ENCODE measurements at places on chromosomes 11 and 22. TPM values are rescaled to one million over a fixed set of nuclear protein-coding genes. Genes with fewer than 3 reads are reported as not detected.

DNA sequence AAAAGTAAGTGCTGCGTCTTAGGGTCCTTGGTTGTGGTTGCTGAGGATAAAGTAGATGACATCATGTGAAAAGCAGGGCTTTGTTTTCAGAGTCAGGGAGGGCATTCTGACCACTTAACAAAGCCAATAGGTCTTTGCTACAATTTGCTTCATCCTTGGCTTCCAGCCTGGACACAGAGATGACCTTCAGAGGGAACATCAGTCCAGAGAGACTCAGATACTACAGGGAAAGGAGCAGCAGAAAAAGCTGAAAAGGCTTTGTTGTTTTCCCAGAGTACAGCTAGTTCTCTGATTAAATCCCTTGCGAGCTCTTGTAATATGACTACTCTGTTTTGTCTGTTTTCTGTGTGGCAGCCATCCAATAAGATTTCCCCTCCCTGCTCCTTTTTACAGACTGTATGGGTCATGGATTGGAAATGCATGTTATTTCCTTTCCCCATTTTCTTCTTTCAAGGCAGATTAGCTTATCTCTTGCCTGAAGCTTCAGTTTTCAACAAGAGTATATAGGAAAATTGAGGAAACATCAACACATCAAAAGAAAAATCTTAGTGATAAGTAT, 31.9 kb downstream of the ATG13 start:
- H3K27me3 ChIP-seq, result no peaks in the 10 kb centered on the region
- DNase-seq, result peak; percentile 88
- H3K27ac ChIP-seq, result peak overlapping the region; percentile 91
- H3K4me1 ChIP-seq, result peaks cover 2% of the 10 kb centered on the region

DNA sequence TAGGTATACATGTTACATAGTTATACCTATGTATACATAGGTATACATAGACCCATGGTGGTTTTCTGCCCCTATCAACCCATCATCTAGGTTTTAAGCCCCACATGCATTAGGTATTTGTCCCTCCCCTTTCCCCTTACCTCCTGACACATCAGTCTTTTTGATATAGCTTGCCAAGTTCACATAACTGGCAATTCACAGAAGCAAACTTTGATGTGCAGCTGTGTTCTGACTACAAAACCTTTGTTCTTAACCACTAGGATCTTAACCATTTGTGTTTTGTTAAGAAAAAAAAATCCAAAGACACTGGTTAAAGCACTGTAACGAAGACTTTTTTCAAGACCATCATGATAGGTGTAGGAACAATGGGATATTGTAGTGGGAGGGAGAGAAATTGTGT, 42.9 kb upstream of the SLC5A1 start:
- no peak overlapping the region for H3K4me3 ChIP-seq
- DNase-seq, result no peak
- H3K27me3 ChIP-seq, result peaks cover 2% of the 10 kb centered on the region

DNA sequence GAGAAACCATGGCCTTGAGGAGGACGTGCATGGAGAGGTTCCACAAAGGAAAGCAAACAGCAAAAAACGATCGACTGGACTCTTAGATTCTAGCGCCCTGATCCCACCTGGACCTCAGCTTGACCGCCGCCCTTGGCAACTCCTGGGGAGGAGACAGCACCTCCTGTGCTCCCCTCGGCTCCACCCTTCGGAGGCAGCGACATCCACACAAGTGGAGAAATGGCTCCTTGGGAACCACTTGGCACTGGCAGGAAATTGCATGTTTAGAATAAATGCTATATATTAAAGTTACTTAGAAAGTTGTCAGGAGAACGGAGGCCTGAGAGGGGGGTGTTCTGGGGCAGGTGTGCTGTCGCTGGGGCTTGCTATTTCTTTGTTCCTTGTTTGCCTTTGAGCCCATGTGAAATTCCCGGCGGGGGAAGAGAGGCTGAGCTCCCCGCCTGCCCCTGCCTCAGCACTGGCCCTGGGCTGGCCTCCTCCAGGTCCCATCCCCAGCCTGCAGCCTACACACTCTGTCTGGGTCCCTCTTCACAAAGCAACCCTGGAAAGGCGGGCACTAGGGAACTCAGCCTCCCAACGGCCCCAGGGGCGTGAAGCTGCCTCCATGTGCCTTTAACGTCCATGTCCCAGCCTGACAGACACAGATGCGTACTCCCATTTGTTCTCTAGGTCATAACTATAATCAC, 395.3 kb downstream of the BRD1 start:
- no peaks in the 10 kb centered on the region for H3K36me3 ChIP-seq
- H3K27ac ChIP-seq, result no peak overlapping the region
- no peak for DNase-seq
- H3K4me3 ChIP-seq, result no peak overlapping the region

GRCh38 chr22:37320726-37321677, 38.7 kb downstream of the CYTH4 start:
- no peaks in the 10 kb centered on the region for H3K36me3 ChIP-seq
- H3K27me3 ChIP-seq, result peaks cover 63% of the 10 kb centered on the region
- H3K27ac ChIP-seq, result no peak overlapping the region
- no peak for DNase-seq
- H3K4me1 ChIP-seq, result peaks cover 8% of the 10 kb centered on the region

DNA sequence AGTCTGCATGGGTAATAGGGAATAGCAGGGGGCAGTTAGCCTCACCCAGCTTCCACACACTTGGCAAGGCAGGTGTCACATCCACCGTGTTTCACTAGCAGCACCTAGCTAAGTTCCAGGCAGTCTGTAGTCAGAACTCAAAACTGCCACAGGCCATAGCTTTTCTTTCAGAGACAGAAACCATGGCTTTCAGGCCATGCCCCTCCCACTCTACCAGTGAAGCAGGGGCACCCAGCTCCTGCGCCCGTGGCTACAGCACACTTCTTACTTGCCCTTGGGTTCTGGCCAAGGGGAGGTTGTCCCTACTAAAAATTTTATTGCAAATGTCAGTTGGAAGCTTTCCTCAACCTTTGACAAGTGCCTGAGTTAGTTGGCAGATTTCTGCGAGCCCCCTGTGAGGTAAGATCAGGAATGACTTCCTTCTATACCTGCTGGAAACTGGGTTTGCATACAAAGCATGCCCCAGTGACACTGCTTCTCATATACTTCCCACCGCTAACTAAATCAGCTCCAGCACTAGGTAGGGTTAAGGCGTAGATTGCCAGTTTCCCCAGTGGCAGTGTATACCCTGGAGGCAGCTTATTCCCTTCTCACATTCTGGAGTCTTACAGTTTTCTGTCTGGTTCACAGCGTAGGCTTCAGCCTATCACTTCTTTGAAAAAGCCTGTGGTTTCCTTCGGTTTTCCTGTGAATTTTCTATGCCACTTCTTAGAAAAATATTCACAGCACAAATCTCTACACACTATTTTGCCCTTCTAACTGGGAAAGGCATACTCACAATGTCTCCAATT, 139.0 kb upstream of the LUZP2 start:
- H3K4me3 ChIP-seq, result no peak overlapping the region
- no peaks in the 10 kb centered on the region for H3K36me3 ChIP-seq
- peaks cover 6% of the 10 kb centered on the region for H3K4me1 ChIP-seq
- no peaks in the 10 kb centered on the region for H3K27me3 ChIP-seq
- H3K27ac ChIP-seq, result no peak overlapping the region

DNA sequence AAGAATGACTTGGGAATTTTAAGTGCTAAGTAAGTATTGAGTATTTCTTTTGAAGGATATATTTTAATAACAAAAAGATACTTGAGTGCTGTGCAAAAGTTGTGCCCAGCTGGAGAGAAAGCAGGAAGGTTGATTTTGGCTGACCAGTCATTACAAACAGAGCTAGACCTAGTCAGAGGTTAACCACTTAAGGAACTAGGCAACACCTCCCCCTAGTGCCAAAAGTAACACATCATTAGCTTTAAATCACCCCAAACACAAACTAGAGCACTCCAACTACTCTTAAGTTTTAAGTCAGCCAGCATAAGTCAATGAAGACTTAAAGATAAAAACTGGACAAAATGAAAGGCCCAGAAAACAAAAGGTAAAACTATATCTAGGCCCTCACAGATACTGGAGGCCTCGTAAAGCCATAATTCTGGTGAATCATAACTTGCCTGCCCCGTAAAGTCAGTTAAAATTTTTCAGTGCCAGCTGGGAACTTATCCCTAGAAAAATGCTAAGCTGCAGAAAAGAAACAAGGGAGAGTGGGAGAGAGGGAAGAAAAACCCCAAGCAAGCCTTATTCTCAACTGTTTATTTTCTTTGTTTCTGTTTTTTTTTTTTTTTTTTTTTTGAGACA, 4.6 kb downstream of the TMEM9B start:
- peak; percentile 88 for DNase-seq
- H3K27ac ChIP-seq, result no peak overlapping the region
- peaks cover 11% of the 10 kb centered on the region for H3K4me1 ChIP-seq

DNA sequence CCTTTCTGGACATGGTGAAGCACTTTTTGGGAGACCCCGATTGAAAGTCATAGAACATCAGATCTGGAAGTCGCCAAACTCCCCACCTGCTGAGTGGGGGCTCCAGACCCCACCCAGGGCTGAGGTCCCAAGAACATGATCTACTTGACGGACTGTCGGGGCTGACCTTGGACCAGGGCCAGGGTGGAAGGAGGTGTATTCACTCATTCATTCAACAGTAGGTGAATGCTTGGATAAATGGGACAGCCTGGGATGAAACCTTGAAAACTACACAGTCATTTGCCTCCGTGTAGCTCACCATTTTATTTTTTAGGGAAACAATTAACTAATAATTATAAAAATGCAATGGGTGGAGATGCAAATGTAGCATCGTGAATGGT, 629.0 kb downstream of the BRD1 start:
- DNase-seq, result no peak
- H3K27ac ChIP-seq, result no peak overlapping the region
- H3K4me3 ChIP-seq, result no peak overlapping the region
- no peaks in the 10 kb centered on the region for H3K4me1 ChIP-seq
- no peaks in the 10 kb centered on the region for H3K36me3 ChIP-seq

GRCh38 chr11:133082841-133083488, 449.3 kb downstream of the OPCML start:
- no peak overlapping the region for H3K27ac ChIP-seq
- peak overlapping the region; percentile 38 for H3K4me3 ChIP-seq
- peak; percentile 63 for DNase-seq
- peaks cover 44% of the 10 kb centered on the region for H3K27me3 ChIP-seq
- no peaks in the 10 kb centered on the region for H3K36me3 ChIP-seq
- H3K4me1 ChIP-seq, result peaks cover 5% of the 10 kb centered on the region

DNA sequence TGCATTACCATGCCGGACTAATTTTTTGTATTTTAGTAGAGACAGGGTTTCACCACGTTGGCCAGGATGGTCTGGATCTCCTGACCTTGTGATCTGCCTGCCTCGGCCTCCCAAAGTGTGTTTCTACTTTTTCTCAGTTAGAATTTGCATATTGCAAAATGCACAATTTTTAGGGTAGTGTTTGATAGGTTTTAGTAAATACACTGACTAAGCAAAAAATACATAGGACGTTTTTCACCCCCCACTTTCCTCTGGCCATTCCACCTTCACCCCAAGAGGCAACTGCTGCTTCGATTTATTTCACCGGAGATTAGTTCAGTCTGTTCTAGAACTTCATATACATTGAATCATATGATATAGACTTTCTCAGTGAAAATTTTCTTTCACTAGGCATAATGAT, 1269.1 kb downstream of the TBC1D22A start:
- DNase-seq, result no peak
- H3K27ac ChIP-seq, result no peak overlapping the region

DNA sequence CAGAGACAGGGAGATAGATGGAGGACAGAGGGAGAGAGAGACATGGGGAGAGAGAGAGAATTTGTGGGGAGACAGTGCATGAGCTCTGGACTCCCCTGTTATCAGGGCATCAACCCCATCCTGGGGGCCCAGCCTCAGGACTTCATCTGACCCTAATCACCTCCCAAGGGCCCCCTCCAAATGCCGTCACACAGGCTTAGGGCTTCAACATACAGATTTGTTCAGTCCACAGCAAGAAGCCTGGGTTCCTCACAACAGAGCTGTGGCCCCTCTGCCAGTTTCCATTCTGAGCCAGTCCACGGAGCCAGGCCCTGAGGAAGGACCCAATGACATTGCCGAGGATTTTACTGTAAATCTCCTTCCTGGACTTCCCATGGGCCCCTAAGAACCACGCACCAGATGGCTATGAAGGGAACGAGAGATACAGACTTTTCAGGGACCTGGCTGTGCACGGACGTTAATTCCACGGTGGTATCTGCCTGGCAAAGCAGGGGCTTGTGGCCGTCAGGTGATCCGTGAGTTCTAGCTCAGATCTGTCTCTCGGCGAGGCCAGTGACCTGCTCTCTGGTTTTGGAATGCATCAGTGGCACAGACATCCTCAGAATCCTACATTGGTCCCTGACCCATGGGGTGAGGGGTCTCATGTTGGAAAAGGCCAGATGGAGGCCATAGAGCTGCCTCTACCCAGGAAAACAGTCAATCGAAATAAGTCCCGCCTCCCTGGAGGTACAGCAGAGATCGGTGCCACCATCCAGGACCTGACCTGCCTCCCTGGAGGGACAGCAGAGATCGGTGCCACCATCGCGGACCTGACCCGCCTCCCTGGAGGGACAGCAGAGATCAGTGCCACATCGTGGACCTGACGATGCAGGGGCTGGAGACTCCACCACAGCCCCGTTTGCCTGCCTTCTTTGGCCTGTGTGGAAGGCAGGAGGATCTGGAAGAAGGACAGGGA, 8.7 kb upstream of the B4GALNT4 start:
- peaks cover 17% of the 10 kb centered on the region for H3K27me3 ChIP-seq
- no peak for DNase-seq
- H3K27ac ChIP-seq, result no peak overlapping the region
- no peak overlapping the region for H3K4me3 ChIP-seq

DNA sequence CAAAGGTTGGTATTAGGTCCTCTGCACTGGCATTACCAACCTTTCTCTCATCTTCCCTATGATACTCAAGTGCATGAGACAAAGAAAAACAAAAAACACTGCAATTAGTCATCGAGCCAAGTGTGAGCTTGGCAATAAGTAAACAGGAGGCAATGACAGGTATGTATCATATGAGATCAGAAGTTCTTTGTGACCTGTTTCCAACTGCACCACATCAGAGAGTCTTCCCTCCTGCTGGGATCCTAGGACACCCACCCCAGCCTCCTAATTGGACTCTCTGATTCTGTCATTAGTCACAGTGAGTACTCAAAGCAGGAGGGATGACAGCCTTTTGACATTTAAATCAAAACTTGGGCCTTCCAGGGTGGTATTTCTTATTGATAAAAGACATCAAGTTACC, 7.8 kb upstream of the JAML start:
- no peak for DNase-seq
- H3K4me3 ChIP-seq, result no peak overlapping the region
- no peak overlapping the region for H3K27ac ChIP-seq
- H3K36me3 ChIP-seq, result no peaks in the 10 kb centered on the region
- H3K4me1 ChIP-seq, result no peaks in the 10 kb centered on the region
- H3K27me3 ChIP-seq, result peaks cover 7% of the 10 kb centered on the region

- DNase-seq, result no peak
- no peaks in the 10 kb centered on the region for H3K36me3 ChIP-seq
- no peak within 1 kb of the TSS for H3K4me3 ChIP-seq
- H3K27me3 ChIP-seq, result no peaks in the 10 kb centered on the region
- H3K27ac ChIP-seq, result no peak within 1 kb of the TSS
Measured at GRCh38 chr11:5234381-5234834, at the start of gene HBD. Gene HBD, minus strand, starts transcription at chr11:5234483. Its CDS starts 50 bp downstream, at chr11:5234433.

GRCh38 chr11:29943347-29943746, 73.5 kb downstream of the KCNA4 start:
- H3K4me3 ChIP-seq, result no peak overlapping the region
- no peaks in the 10 kb centered on the region for H3K27me3 ChIP-seq
- H3K27ac ChIP-seq, result no peak overlapping the region
- H3K4me1 ChIP-seq, result no peaks in the 10 kb centered on the region

GRCh38 chr11:110479108-110480101, 49.7 kb downstream of the FDX1 start:
- DNase-seq, result peak; percentile 71
- peaks cover 16% of the 10 kb centered on the region for H3K4me1 ChIP-seq
- H3K4me3 ChIP-seq, result no peak overlapping the region
- H3K36me3 ChIP-seq, result no peaks in the 10 kb centered on the region
- H3K27ac ChIP-seq, result no peak overlapping the region
- no peaks in the 10 kb centered on the region for H3K27me3 ChIP-seq

The RIN1 gene
- 6.0 TPM for total RNA-seq

The ZNF215 gene
- 0.89 TPM for total RNA-seq

The CCDC116 gene
- total RNA-seq, result 0.27 TPM

The SCGB2A2 gene
- total RNA-seq, result not detected

The CHRNA10 gene
- 0.71 TPM for total RNA-seq
